ENCODE measurements at places on chromosomes 7 and 10. TPM values are rescaled to one million over a fixed set of nuclear protein-coding genes. Genes with fewer than 3 reads are reported as not detected.
A peak's percentile ranks its signal among the peaks of the same experiment; 100 is the strongest.

GRCh38 chr10:26858707-26859034, 2.1 kb downstream of the ABI1 start:
- DNase-seq: no peak

- DNase-seq: no peak
Observed at GRCh38 chr10:102811346-102811745, 25.9 kb downstream of the CYP17A1 start.

DNA sequence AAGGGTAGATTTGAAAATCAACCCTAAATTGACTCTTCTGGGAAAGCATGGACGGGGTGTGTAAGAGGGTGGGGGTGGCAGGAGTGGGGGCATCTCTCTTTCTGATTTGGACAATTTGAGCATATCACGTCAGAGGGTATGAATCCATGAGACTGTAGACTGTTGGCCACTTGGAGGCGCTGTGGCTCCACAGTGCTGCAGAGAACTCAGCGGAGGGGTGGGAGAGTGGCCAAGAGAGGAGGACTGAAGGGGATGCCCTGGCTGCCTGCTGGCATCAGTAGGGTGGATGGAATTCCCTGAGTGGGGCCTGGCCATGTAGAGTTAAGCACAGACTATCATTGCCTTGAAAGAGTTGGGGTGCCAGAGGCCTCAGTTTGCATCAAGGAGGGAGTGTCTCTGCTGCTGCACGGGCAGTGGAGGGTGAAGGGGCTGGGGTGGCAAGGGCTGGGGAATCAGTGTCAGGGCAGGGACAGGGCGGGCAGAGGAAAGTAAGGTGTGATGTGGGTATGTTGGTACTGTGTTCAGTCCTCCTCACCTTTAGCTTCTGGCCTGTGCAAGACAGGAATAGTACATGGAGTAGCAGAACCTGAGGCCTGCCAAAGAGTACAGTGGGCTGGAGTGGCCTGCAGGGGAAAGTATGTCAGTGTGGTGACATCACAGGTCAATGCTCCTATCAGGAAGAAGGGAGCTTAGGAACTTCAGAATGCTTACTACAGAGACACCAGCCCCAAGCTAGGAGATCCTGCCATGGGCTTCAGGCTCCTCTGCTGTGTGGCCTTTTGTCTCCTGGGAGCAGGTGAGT, 133.5 kb upstream of the PRSS58 start:
- no peak for DNase-seq

- no peak for DNase-seq
Observed at GRCh38 chr10:13776861-13777311, 190.1 kb downstream of the PRPF18 start.

- DNase-seq: no peak
Observed at GRCh38 chr10:86648704-86649427, 5.5 kb upstream of the OPN4 start.

DNA sequence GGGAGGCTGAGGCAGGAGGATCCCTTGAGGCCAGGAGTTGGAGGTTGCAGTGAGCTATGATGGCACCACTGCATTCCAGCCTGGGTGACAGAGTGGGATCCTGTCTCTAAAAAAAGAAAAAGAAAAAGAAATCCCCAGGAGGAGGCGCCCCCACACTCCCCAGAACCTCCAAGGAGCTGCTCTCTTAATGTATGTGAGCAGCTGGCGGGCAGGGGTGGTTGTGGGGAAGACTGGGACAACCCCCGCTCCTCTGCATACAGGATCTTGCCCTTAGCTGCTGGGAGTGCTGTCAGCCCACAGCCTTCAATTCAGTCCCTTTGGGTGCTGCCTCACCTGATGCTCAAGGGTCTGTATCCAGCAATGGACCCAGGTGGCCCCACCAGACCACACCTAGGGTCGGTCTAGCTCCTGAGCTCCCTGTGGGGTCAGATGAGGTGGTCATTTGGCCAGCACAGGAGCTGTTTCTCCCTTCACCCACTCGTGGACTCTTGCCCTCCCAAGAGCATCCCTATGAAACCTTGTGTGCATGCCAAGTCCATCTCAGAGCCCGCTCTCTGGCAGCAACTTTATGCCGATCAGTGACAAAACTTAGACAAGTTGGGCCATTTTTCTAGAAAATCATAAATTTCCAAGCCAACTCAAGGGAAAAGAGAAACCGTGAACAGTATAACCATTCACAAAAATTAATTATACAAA, 97.5 kb downstream of the CREM start:
- no peak for DNase-seq

DNA sequence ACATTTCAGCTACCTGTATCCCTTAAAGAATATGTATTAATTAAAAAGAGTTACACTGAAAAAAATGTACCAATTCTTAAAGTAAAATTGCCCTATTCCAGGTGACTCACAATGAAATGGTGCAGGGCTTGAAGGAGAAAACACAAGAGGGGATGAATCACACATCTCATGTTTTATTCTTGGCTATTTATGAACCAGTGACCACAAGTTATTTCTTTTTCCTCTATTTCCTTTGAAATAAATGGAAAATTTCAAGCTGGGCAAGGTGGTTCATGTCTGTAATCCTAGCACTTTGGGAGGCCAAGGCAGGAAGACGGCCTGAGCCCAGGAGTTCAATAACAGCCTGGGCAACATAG, 106.8 kb downstream of the UBE2H start:
- DNase-seq: no peak

- no peak for DNase-seq
Observed at GRCh38 chr10:1417574-1417973, 319.8 kb downstream of the ADARB2 start.

DNA sequence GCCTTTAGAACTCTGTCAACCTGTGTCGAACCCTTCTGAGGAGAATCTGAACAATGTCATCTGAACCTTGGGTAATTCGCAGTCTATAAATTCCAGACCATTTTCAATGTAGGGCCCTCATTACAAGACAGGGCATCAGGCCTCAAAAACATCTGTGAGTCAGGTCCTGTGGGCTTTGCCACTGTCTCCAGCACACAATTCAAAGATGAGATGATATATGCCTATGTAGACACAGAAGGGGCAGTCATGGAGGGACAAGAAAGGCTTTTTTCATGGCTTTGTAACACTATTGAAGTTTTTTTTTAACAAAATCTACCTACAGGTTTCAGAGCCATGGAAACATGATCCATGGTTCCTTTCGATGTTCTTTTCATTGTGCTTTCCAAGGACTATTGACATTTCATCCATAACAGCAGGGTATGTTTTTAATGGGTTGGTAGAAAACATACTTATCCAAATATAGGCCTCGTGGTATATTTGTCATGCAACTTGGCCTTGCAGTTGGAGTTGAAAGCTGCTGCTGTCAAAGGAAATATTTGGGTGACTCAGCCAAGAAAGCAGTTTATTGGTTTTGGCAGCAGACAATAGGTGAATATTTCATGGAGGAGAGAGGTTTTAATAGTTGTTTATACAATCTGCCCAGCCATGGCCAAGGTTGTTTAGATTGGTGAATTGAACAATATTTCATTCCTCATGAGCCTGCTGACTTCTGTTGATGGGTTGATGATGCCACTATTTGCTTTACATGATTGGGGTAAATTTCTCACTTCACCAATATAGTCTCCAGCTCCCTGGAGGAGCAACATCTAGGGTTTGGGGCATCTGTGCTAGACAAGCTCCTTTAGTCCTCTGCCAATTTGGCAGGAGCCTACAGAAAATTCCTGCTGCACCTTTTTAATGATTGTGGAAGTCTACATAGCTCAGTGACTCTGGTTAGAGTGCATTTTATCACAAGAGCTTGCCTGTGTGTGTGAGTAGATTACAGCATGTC, 158.4 kb upstream of the TMEM72 start:
- DNase-seq: peak; percentile 62

- DNase-seq: no peak
Observed at GRCh38 chr7:2125931-2126330, 106.8 kb downstream of the MAD1L1 start.

GRCh38 chr10:24857031-24857725, 95.2 kb downstream of the PRTFDC1 start:
- DNase-seq: no peak

- no peak for DNase-seq
Observed at GRCh38 chr10:120600871-120601649, 144.0 kb downstream of the PLPP4 start.

- no peak for DNase-seq
Observed at GRCh38 chr10:7957591-7957990, 96.9 kb upstream of the GATA3 start.

DNA sequence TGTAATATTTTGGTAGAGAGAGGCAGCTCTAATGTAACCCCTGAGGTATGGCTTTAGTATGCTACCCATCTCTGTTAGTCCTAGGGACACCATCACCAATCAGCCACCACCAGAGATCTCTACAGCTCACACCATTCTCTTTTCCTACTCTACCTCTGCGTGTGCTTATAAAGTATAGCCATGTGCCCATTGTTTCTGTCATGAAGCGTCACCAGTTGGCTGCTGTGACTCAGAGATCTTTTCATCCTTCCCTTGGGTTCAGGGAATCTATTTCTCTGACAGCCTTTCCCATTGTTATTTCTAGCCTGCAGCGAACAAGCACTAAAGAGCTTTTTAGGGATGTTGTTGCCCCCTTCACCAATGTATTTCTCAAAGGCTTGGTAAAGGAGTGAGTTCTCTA, 103.3 kb downstream of the TPST1 start:
- DNase-seq: no peak

The PGAM2 gene
- polyA plus RNA-seq: 2.2 TPM

The NUTM2E gene
- 0.23 TPM for polyA plus RNA-seq

The ATG9B gene
- 1.5 TPM for polyA plus RNA-seq

The CHAT gene
- 0.06 TPM for polyA plus RNA-seq

The SEMA3C gene
- 24.9 TPM for polyA plus RNA-seq

The NME8 gene
- polyA plus RNA-seq: 0.53 TPM

The ADAMTS14 gene
- polyA plus RNA-seq: 2.5 TPM

The GPR15LG gene
- 0.78 TPM for polyA plus RNA-seq
